ENCODE measurements at places on chromosomes 3 and 15.

DNA sequence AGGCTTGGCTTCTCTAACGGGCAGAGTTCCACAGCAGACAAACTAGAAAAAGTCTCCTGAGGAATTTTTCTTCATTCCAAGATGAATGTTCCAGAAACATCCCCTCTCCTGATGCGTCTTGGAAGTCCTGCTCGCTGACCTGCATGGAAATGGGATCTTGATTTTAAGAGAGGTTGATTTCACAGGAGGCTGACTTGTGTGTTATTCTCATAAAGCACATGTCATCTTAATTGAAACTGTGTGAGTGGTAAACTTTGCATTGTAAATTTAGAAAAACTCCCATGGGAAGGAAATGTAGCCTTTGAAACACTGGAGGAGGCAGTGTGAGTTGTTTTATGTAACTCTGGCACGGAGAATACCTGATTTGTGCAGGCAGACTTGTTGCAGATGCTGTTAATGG is 337.8 kb upstream of the NR2E3 start:
- no peak for DNase-seq

DNA sequence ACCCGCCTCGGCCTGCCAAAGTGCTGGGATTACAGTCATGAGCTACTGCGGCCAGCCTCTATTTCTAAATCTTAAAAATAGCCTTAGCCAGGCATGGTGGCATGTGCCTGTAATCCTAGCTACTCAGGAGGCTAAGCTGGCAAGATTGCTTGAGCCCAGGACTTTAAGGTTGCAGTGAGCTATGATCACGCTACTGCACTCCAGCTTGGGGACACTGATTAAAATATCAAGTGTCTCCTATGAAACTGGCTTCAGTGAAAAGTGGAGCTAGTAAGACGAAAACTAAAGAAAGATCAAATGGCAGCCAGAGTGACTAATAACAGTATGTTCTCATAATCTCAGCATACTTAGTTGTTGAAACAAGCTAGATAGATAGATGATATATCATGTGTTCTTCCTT is 112.5 kb downstream of the STT3B start:
- DNase-seq: no peak

DNA sequence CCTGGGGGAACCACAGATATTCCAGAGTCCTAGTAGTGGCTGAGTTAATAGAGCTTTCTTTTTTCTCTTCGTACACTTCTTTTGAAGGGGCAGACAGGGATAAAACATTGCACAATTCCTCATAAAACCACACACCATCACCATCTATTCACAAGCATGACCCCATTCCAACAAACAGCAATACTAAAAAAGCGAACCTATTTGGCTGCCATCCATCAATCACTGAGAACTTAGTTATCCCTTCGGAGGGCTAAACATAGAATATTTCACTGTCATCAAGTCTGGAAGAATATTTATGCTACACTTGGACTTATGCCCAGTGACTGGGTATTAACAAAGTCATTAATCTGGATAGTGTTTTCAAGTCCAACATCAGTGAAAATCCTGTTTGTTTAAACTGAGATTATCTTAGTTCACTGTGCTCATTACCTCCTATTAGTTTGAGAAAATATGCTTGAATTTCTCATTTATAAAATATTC is 80.3 kb upstream of the PRTG start:
- peak; percentile 42 for DNase-seq

DNA sequence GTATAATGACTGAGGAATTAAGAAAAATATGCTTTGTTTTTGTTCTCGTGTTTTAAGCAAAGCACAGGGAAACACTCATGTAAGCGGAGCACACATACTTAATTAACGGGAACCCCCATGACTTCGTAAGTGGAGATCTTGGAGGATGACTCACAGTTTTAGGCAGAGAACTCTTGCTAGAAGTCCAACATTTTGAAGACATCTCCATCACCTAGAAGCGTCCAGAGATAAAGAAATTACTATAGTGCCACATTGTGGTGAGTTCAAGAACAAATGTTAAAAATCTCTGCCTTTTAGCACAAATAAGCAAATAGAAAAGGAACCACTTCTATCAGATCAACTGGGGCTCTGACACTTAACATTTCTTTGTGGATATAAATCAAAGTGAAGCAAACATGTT is 194.1 kb upstream of the ARHGEF26 start:
- peak; percentile 78 for DNase-seq

GRCh38 chr3:41482134-41482533 is 282.8 kb downstream of the CTNNB1 start:
- no peak for DNase-seq

DNA sequence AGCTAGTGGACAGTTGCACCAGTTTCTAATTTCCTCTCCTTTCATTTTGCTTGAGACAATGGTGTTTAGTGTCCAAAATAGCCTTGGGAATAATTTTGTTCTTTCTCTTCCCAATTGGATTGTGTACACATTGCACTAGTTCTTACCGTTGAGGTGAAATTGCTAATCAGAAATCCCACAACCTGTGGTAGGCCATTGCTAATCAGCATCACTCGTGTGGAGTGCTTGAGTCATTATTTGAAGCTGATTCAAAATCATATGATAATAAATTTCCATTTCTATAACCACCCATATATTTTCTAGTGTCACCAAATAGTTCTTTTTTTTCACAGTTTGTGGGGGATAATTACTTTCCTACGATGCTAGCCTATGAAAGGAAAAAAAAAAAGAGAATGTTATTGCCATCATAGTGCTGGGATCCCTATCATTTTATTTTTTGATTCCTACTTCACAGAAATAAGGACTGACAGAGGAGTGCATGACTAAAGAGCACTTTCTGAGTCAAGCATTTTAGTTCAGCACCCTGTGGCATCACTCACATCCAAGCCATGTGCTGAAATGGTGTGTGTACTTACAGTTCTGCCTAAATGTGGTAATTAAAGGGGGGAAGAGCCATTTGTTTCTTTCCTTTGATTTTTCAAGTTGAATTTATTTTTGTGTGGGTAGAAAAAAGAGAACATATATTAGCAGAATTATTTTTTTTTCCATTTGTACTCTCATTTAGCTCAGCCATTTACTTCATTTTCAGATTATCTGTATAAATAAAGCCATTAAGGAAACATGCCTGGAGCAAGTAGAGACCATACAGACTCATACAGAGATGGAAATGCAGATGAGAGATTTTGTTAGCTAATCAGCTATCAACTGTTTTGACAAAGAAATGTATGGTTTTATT is 108.0 kb upstream of the MEIS2 start:
- DNase-seq: no peak

GRCh38 chr3:151218136-151218535 is 15.1 kb upstream of the GPR171 start:
- no peak for DNase-seq

DNA sequence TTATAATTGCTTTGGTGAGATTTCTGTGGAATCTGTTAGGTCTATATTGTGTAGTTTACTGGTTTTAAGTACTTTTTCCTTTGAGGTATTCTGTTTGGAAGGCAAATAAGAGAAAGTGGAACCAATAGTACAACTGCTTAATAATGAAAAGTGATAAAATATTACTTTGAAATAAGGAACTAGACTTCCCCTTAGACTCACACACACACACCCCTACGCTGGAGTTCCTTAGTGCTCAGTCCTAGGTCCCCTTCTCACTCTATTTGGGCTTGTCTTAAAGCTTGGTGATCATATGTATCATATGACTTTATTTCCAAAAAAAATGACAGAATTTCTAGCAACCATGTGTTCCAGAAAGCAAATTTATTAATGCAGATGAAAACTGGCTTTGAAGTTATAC is 494.0 kb upstream of the TGFBR2 start:
- no peak for DNase-seq

DNA sequence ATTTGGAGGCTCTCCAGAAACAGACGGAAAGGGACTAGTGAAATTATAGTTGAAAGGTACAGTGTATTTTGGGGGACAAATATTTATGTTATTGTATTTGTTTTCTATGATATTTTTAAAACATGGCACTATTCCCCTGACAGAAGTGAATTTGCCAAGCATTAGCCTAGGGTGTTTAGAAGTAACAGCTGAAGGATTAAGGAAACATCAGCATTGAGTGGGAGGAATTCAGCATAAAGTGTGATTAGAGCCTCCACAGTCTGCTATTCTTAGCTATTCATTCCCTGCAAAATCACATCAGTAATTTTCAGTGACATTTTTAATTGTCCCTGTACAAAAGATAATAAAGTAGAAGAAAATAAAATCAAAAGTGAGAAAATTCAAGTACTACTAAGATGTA is 231.4 kb downstream of the ROBO2 start:
- no peak for DNase-seq

- DNase-seq: peak; percentile 8
Measured at GRCh38 chr3:161854232-161854771, 357.7 kb downstream of the OTOL1 start.

GRCh38 chr3:69204315-69204957 is 82.0 kb upstream of the LMOD3 start:
- DNase-seq: no peak

DNA sequence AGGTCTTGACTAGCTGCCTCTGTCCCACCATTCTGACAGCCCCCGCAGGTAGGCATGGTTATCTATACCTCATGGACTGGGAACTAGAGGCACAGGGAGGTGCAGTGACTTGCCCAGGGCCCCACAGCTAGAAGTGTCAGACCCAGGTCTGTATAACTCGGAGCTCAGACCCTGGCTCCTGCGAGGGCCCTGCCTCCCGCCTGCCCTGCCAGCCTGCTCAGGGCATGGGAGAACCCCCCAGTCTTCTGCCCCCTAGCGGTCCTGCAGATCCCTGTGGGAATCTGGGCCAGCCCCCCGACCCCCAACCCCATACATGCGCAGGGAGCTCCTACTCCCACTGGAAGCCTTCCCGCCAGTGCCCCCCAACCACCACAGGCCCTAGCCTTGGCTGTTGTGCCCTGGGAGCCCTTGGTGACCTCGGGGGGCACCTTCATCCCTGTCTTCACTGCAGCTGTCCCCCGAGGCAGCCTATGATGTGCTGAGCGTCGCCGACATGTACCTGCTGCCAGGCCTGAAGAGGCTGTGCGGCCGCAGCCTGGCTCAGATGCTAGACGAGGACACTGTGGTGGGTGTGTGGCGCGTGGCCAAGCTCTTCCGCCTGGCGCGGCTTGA is 6.9 kb downstream of the ABTB1 start:
- DNase-seq: no peak

- DNase-seq: no peak
Measured at GRCh38 chr3:46208167-46208704, at the start of gene CCR1. TSS of gene CCR1 (minus strand) at chr3:46208313. CDS start at chr3:46204313, 4,000 bp downstream.

DNA sequence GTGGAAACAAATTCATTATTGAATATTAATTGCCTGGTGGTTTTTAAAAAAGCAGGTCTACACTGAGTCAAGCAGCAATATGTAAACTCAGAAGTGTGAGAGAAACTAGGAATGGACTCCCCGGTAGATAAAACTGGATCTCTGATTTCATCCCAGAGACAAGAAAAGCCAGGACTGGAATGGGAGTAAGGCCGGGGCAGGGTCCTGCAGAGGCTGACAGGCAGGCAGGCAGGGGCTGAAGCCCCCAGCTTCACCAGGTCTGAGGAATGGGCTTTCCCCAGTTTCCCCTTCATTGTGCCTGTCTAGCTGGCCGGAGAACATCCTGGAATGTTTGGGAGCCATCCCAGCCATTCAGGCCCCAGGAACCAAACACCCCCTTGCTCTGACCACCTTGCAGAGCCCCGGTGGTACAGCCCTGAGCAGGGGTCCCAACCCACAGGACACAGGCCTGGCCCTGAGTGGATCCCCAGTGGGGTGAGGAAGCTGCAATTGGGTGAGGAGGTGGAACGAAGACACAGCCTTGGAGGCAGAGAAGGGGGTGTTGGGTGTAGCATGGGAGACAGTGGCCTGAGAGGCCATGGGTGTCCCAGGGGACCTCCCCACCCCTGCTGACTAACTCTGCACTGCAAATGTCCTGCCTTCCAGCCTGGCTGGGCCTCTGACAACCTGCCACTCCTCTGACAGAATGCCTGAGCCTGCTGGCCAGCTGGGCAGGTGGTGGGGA is 31.7 kb upstream of the XYLB start:
- DNase-seq: no peak

GRCh38 chr3:189937302-189938127 is 183.2 kb downstream of the P3H2 start:
- peak; percentile 91 for DNase-seq

- no peak for DNase-seq
Measured at GRCh38 chr15:29692527-29692926, 129.7 kb downstream of the TJP1 start.

GRCh38 chr15:67161412-67161811 is 93.0 kb downstream of the AAGAB start:
- no peak for DNase-seq

- no peak for DNase-seq
Measured at GRCh38 chr3:162195147-162195546, 698.5 kb downstream of the OTOL1 start.

DNA sequence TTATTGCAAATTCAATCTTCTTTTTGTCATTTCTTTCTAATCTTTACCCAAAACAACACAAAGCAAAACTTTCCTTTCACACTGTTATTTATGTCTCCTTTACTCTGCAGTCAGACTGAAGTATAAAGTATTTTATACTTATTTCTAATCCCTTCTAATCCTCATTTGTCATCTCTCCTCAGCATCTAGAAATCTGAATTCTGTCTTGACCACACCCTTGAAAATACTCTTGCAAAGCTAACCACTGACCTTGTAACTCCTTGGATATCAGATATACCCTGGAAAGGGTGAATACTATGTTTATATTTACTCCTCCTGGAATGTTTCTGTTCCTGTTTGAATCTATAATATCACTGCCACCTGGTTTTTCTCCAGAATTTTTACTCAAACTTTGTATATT is 481.1 kb downstream of the ZNF385D start:
- no peak for DNase-seq

GRCh38 chr3:87082796-87083440 is 92.0 kb upstream of the VGLL3 start:
- peak; percentile 73 for DNase-seq

GRCh38 chr15:37015035-37015434 is 85.3 kb downstream of the MEIS2 start:
- DNase-seq: no peak

GRCh38 chr15:35626571-35627318 is 80.8 kb upstream of the DPH6 start:
- DNase-seq: no peak

DNA sequence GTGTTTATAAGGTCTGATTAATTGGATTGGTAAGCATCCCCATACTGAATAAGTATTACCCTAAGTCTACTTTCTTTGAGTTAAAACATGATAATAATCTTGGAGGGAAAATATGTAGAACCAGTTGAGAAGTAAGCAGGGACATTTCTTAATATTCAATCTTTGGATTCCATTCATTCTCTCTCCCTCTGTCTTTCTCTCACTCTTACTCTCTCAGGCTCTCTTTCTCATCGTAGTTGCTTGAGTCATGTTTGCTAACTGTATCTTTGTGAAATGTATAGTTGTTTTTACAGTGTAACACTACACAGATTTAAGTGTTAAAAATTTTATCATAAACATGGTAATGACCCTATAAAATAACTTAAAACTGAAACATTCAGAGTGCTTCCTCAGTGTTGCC is 163.8 kb downstream of the RSRC1 start:
- no peak for DNase-seq

GRCh38 chr3:117602058-117602644 is 892.6 kb downstream of the TUSC7 start:
- no peak for DNase-seq

All from fibroblast of the conjunctiva (primary cell).